A549 treated with Mapracorat at 1 μM for 4 hours (cell line): ENCODE measurements at places on chromosomes 6 and 20. TPM values are rescaled to one million over a fixed set of nuclear protein-coding genes. Genes with fewer than 3 reads are reported as not detected.

Gene CYP39A1
- total RNA-seq = 0.20 TPM in 1 of 5 replicates, not detected in the others

Gene RBM24
- 6.4 to 8.7 TPM (median 6.6 TPM) in 5 replicates for total RNA-seq

Gene CLDN20
- not detected in 5 replicates for total RNA-seq

Gene MRS2
- 18.9 to 22.8 TPM (median 20.6 TPM) in 5 replicates for total RNA-seq

Gene AGPAT4
- total RNA-seq = 2.9 to 5.5 TPM (median 5.0 TPM) in 5 replicates

Gene PPP1R14C
- 1.7 to 3.2 TPM (median 2.4 TPM) in 5 replicates for total RNA-seq

Gene BMP2
- total RNA-seq = 0.20 to 0.45 TPM (median 0.33 TPM) in 5 replicates

Gene METTL24
- total RNA-seq = not detected in 5 replicates

Gene JPH2
- total RNA-seq = 4.6 to 5.7 TPM (median 4.9 TPM) in 5 replicates

Gene IL17A
- not detected in 5 replicates for total RNA-seq

Gene CLVS2
- total RNA-seq = 0.11 to 0.34 TPM (median 0.20 TPM) in 5 replicates

Gene MOCS1
- total RNA-seq = 1.6 to 2.3 TPM (median 1.7 TPM) in 5 replicates

Gene GPX5
- total RNA-seq = not detected in 5 replicates

Gene GPR63
- total RNA-seq = 0.35 to 0.51 TPM (median 0.38 TPM) in 5 replicates

Gene EEF1A2
- 132 to 182 TPM (median 150 TPM) in 5 replicates for total RNA-seq

Gene TFAP2A
- 9.6 to 11.4 TPM (median 10.8 TPM) in 5 replicates for total RNA-seq
